ENCODE measurements at places on chromosomes 2 and 18.

GRCh38 chr18:58288921-58289797 lies 245.1 kb downstream of the NEDD4L start:
- DNase-seq, result no peak

- no peak for DNase-seq
Measured at GRCh38 chr2:44777537-44777936, 164.0 kb upstream of the SIX3 start.

DNA sequence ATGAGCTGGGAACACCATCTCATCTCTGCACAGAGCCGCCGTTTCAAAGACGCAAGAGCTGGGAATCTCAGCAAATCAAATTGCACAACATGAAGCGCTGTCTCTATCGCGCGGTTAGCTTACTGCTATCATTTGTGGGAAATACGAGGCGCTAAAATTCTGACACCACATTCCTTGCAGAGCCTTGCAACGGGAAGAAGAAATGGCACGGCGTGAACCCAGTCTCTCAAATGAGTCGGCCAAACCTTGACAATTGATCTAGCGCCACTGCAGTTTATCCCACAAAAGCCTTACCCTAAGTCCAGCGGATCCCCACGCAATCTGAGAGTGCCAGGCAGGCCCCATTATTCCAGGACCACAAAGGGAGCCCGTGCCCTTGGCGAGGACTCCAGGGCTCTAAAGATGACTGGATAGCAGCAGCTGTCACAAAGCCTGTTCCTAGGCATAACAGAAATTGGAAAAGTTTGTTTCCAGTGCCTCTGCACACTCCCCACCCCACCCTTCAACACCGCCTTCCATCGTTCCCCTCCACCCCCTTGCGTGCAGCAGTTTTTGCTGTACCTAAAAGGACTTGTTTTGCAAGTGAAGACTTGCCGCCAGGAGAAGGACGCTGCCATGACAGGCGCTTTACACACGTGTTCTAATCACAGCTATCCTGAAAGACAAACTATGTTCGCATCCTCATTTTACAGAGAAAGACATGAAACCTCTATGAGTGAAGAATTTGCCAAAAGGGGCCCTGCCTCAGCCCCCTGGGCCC lies 252.4 kb downstream of the EIPR1 start:
- DNase-seq, result no peak

DNA sequence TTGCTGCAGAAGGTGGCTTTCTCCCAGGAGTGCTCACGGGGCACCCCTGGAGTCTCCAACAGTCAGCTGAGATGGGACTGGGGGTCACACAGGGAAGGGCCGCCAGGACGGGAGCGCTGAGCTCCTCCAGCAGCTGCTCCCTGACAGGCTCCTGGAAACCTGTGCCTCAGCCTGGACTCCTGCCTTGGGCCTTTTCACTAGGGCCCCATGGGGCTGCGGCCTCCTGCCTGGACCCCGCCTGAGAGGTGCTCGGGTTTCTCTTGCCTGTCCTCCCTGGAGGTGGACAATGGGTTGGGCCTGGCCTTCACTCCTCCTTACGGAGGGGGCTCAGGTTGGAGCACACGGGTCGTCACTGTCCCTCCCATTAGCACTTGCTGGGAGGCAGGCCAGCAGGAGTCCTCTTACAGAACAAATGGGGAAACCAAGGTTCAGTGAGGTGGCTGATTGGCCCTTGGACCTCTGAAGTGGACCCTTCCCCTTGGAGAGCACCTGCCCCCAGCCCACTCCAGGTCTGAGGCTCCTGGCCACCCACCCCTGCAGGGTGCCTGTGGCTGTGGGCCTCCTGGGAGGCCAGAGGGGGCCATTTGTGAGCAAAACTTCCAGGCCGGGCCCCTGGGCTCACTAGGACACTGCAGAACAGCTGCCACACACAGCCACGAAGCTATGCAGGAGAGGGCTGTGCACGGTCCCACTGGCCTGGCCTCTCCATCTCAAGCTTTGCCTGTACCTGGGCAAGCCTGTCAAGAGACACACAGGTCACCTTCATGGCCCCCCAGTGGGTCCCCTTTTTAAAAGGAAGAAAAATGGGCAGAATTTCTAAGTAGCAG lies 57.1 kb upstream of the ODC1 start:
- no peak for DNase-seq

- no peak for DNase-seq
Measured at GRCh38 chr18:28176698-28176947, 307 bp downstream of the CDH2 start.

All from activated naive CD4-positive, alpha-beta T cell treated with anti-CD3 and anti-CD28 coated beads, Interleukin-2, amount 50 U/mL, for 16 hours (primary cell).